Endodermal cell (in vitro differentiated cells): ENCODE measurements at places on chromosomes 3 and 15. TPM values are rescaled to one million over a fixed set of nuclear protein-coding genes. Genes with fewer than 3 reads are reported as not detected.

Gene LRRC49
- total RNA-seq: 7.3 to 13.5 TPM (median 10.7 TPM) in 3 replicates

Gene PLA2G4D
- total RNA-seq: not detected in 2 replicates

Gene KNG1
- total RNA-seq: not detected in 3 replicates

Gene TEX9
- 5.8 to 8.7 TPM (median 8.6 TPM) in 3 replicates for total RNA-seq

Gene NDN
- total RNA-seq: 39.5 to 41.8 TPM (median 40.1 TPM) in 3 replicates

Gene ZNF774
- 1.8 to 7.0 TPM (median 2.5 TPM) in 3 replicates for total RNA-seq

Gene TRPM1
- total RNA-seq: not detected in 2 replicates

Gene ROPN1
- not detected in 3 replicates for total RNA-seq

Gene ABI3BP
- total RNA-seq: 0.23 to 0.61 TPM (median 0.42 TPM) in 3 replicates

Gene OR5K4
- total RNA-seq: not detected in 2 replicates

Gene GP9
- total RNA-seq: not detected in 3 replicates

Gene GABRA5
- 4.4 and 5.4 TPM in 2 replicates for total RNA-seq

GRCh38 chr3:64741341-64741740 lies 53.5 kb upstream of the ADAMTS9 start:
- no peak overlapping the region for H3K4me3 ChIP-seq
- no peaks in the 10 kb centered on the region for H3K36me3 ChIP-seq
- H3K4me1 ChIP-seq: no peaks in the 10 kb centered on the region
- DNase-seq: no peak

- no peak for DNase-seq
- H3K27me3 ChIP-seq: peaks cover 9% of the 10 kb centered on the region
- no peak overlapping the region for H3K27ac ChIP-seq
- H3K36me3 ChIP-seq: no peaks in the 10 kb centered on the region
- H3K4me3 ChIP-seq: no peak overlapping the region
Observed at GRCh38 chr15:67026610-67026967, 38.8 kb upstream of the SMAD3 start.

DNA sequence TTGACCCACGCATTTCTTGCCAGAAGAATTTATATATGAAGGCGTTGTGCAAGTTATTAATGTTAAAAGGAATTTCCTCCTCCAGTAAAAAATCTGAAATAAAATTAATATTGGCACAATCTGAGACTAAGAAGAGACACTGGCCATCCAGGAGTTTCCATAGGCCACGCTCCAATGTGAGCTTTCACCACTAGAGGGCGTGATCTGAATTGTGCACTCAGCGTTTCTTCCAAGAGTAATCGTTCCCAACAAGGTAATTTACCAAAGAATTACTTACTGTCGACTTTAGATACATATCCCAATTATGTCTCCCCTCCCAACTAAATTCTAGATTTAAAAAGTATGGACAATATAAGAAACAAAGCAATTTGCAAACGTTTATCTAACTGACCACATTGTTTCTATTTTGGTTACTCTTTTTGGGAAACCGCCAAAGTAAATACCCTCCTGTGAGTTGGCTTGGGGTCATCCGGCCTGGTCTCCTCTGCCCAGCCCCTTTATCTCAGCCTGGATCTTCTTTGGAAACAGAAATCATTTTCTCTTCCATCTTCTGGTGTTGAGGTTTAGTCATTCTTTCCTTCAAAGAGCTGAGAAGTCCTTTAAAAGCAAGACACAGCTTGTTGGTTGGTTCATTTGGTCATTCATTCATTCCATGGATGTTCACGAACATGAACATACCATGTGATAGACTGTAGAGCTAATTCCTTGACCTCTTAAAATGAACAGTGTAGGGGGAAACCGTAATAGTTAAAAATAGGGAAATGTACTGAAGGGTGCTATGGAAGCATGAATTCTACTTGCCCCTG lies 26.2 kb downstream of the POLR2M start:
- DNase-seq: peak; percentile 87
- no peaks in the 10 kb centered on the region for H3K36me3 ChIP-seq
- H3K27me3 ChIP-seq: no peaks in the 10 kb centered on the region
- no peak overlapping the region for H3K4me3 ChIP-seq
- no peaks in the 10 kb centered on the region for H3K4me1 ChIP-seq

DNA sequence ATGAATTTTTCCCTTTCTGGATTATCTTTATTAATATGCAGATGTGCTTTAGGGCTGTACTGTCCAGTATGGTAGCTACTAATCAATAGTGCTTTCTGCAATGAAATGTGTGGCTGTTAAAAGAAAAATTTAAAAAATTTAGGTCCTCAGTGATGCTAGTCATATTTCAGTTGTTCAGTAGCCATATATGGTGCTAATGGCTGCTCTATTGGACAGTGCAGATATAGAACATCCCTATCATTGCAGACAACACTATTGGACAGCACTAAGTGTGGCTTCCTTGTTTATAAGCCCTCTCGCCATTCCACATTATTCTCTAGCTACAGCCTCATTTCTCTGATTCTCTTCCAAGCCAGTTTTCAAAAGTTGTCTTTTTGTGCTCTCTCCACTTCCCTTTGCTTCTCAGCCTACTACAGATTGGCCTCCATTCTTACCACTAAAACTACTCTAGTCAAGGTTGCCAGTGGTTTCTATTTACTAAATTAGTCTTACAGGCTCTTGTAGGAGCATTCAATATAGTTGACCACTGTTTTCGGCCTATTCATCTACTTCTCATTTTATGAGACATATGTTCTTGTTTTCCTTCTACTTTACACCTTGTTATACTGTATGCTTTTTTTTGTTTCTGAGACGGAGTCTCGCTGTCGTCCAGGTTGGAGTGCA lies 9.5 kb downstream of the MAPK6 start:
- DNase-seq: no peak
- H3K36me3 ChIP-seq: peaks cover 32% of the 10 kb centered on the region
- no peak overlapping the region for H3K4me3 ChIP-seq
- no peaks in the 10 kb centered on the region for H3K27me3 ChIP-seq

- H3K4me3 ChIP-seq: no peak overlapping the region
- no peak overlapping the region for H3K27ac ChIP-seq
Observed at GRCh38 chr3:45968149-45968548, 24.9 kb downstream of the CXCR6 start.

GRCh38 chr3:170323331-170323730 lies 34.2 kb upstream of the SKIL start:
- no peak overlapping the region for H3K4me3 ChIP-seq
- no peaks in the 10 kb centered on the region for H3K27me3 ChIP-seq
- peaks cover 4% of the 10 kb centered on the region for H3K4me1 ChIP-seq
- H3K27ac ChIP-seq: peak overlapping the region; percentile 83
- H3K36me3 ChIP-seq: no peaks in the 10 kb centered on the region

- no peaks in the 10 kb centered on the region for H3K4me1 ChIP-seq
- H3K27me3 ChIP-seq: no peaks in the 10 kb centered on the region
- H3K4me3 ChIP-seq: peak overlapping the region; percentile 90
Observed at GRCh38 chr3:197749315-197749600, 425 bp upstream of the FYTTD1 start.

DNA sequence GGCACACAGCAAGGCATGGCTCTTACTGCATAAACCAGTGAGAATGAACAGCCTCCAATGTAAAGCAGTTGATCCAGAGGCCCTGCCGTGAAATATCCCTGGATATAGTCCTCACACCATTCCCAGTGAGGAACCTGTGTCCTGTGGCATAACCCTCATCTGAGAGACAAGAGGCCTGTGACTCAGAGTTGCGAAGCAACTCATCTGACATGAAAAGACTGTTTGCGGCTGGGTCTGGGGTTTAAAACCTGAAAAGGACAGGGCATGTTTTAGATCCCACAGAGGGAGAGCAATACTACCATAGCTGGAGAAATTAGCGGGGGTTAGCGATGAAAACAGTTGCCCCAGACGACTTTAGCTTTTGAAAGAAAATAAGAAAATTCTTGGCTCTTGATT lies 165.3 kb upstream of the BHLHE40 start:
- H3K4me3 ChIP-seq: no peak overlapping the region
- peaks cover 5% of the 10 kb centered on the region for H3K36me3 ChIP-seq
- H3K27ac ChIP-seq: no peak overlapping the region
- H3K27me3 ChIP-seq: no peaks in the 10 kb centered on the region

DNA sequence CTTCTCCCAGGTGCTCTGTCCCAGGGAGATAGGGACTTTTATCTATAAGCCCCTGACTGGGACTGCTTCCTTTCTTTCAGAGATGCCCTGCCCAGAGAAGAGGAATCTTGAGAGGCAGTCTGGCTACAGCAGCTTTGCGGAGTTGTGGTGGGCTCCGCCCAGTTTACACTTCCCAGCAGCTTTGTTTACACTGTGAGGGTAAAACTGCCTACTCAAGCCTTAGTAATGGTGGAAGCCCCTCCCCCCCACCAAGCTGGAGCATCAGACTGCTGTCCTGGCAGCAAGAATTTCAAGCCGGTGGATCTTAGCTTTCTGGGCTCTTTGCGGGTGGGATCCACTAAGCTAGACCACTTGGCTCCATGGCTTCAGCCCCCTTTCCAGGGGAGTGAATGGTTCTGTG lies 253.8 kb upstream of the ARL6 start:
- peak; percentile 71 for DNase-seq
- H3K27me3 ChIP-seq: no peaks in the 10 kb centered on the region
- H3K4me1 ChIP-seq: no peaks in the 10 kb centered on the region

- H3K36me3 ChIP-seq: no peaks in the 10 kb centered on the region
- H3K4me3 ChIP-seq: no peak overlapping the region
- H3K4me1 ChIP-seq: no peaks in the 10 kb centered on the region
- no peaks in the 10 kb centered on the region for H3K27me3 ChIP-seq
- DNase-seq: no peak
- H3K27ac ChIP-seq: no peak overlapping the region
Observed at GRCh38 chr3:171192176-171192854, 165.8 kb upstream of the SLC2A2 start.

DNA sequence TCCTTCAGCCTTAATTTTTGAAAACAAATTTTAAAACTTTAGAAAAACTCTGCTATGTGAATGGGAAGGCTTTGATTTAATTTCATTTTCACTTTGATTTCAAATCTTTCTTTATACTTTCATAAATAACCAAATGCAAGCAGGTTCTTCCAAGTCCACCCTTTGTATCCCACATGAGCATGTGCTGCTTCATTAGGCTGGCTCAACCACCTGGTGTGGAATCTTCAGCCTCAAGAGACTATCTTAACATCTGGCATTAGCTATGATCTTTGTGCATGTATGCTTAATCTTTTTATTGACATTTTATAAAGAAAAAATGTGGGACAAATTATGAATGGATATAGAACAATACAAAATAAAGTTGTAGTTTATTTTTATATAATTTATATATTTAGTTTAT lies 81.8 kb upstream of the MLF1 start:
- peaks cover 3% of the 10 kb centered on the region for H3K4me1 ChIP-seq
- no peak for DNase-seq
- H3K4me3 ChIP-seq: no peak overlapping the region
- H3K27ac ChIP-seq: no peak overlapping the region
- H3K36me3 ChIP-seq: no peaks in the 10 kb centered on the region
- no peaks in the 10 kb centered on the region for H3K27me3 ChIP-seq

GRCh38 chr3:5188419-5189221 lies 1.1 kb downstream of the EDEM1 start:
- H3K4me3 ChIP-seq: peak overlapping the region; percentile 93
- H3K4me1 ChIP-seq: no peaks in the 10 kb centered on the region
- no peaks in the 10 kb centered on the region for H3K27me3 ChIP-seq
- DNase-seq: peak; percentile 74
- H3K36me3 ChIP-seq: no peaks in the 10 kb centered on the region

DNA sequence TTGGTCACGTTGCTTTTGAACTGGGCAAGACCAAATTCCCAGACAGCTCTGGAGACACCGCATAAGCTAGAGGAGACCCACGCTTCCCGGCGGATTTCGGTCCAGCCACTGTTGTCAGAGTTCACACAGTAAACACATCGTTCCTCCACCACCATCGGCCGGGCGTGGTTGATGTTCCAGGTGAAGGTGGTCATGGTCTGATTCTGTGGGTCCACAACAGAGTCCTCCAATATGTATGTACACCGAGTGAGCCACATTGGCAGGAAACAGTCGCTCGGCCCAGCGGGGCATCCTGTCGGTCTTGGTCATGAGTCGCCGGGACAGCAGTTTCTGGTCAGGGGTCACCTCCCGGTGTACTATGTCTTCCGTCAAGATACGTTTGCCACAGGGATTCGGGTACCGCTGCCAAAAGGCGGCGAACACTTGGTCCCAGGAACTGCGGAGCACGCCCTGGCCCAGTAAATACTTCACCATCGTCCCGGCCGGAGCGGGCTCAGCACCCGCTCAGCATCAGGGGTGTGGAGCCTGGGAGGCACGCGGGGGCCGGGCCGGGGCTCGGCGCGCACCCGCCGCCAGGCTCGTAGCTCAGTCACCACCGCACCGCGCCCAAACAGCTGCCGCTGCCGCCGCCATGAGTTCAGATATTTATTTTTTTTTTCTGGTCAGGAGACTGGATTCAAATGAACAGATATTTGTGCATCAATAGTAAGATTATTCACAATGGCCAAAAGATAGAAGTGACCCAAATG lies 36.7 kb upstream of the NANOGP8 start:
- H3K27me3 ChIP-seq: no peaks in the 10 kb centered on the region
- no peak overlapping the region for H3K27ac ChIP-seq
- no peaks in the 10 kb centered on the region for H3K36me3 ChIP-seq
- H3K4me3 ChIP-seq: no peak overlapping the region

- H3K27ac ChIP-seq: no peak overlapping the region
- H3K4me1 ChIP-seq: peaks cover 3% of the 10 kb centered on the region
- no peaks in the 10 kb centered on the region for H3K36me3 ChIP-seq
- peak; percentile 58 for DNase-seq
- no peak overlapping the region for H3K4me3 ChIP-seq
Observed at GRCh38 chr3:119630128-119630879, 30.1 kb downstream of the POPDC2 start.
